ENCODE measurements at places on chromosomes 13 and 19. TPM values are rescaled to one million over a fixed set of nuclear protein-coding genes. Genes with fewer than 3 reads are reported as not detected.

ZNF709 gene
- total RNA-seq = 1.9 TPM

SH2D3A gene
- 13.8 TPM for total RNA-seq

ZNF154 gene
- 5.6 TPM for total RNA-seq

BICRA gene
- total RNA-seq = 20.7 TPM

CRLF1 gene
- not detected for total RNA-seq

KLK12 gene
- not detected for total RNA-seq

SLC17A7 gene
- 0.19 TPM for total RNA-seq

SLC10A2 gene
- not detected for total RNA-seq

COL4A1 gene
- not detected for total RNA-seq

ZNF100 gene
- total RNA-seq = 25.3 TPM

GNA15 gene
- 39.8 TPM for total RNA-seq

LRRC4B gene
- not detected for total RNA-seq

TYK2 gene
- total RNA-seq = 296 TPM

SIGLEC12 gene
- 0.98 TPM for total RNA-seq

VPS36 gene
- 42.5 TPM for total RNA-seq

GPR12 gene
- not detected for total RNA-seq

CRB3 gene
- total RNA-seq = 0.55 TPM

ZNF160 gene
- total RNA-seq = 27.4 TPM

ETV2 gene
- 1.9 TPM for total RNA-seq

CHMP2A gene
- 108 TPM for total RNA-seq

LHFPL6 gene
- not detected for total RNA-seq

IRGQ gene
- 23.0 TPM for total RNA-seq

ZNF682 gene
- total RNA-seq = 7.5 TPM

ZNF613 gene
- 5.7 TPM for total RNA-seq

MEIS3 gene
- total RNA-seq = not detected

IGLON5 gene
- 0.18 TPM for total RNA-seq

THSD1 gene
- total RNA-seq = 0.26 TPM

ANKRD24 gene
- total RNA-seq = 0.82 TPM

HSH2D gene
- total RNA-seq = 199 TPM

HCST gene
- total RNA-seq = 184 TPM

PRRG2 gene
- total RNA-seq = 0.49 TPM

SOX21 gene
- not detected for total RNA-seq

GGN gene
- total RNA-seq = not detected

CGB2 gene
- not detected for total RNA-seq

TBXA2R gene
- 0.54 TPM for total RNA-seq

PSMD8 gene
- total RNA-seq = 204 TPM

DMKN gene
- not detected for total RNA-seq

C1QTNF9B gene
- not detected for total RNA-seq

ZNF260 gene
- total RNA-seq = 11.7 TPM

ONECUT3 gene
- not detected for total RNA-seq

WDFY2 gene
- 9.1 TPM for total RNA-seq

FARSA gene
- 131 TPM for total RNA-seq

WDR87 gene
- not detected for total RNA-seq

ERCC5 gene
- total RNA-seq = 76.1 TPM

CATSPERD gene
- not detected for total RNA-seq

Measured in activated CD8-positive, alpha-beta memory T cell treated with anti-CD3 and anti-CD28 coated beads, Interleukin-2, amount 10 ng/mL, durations not matched to agents 7 days and 5 days (primary cell).